ENCODE measurements at places on chromosomes 16 and 17.
A peak's percentile ranks its signal among the peaks of the same experiment; 100 is the strongest.

- no peak for DNase-seq
These were observed 6.7 kb upstream of the CCDC92B start for GRCh38 chr17:2755891-2756724.

DNA sequence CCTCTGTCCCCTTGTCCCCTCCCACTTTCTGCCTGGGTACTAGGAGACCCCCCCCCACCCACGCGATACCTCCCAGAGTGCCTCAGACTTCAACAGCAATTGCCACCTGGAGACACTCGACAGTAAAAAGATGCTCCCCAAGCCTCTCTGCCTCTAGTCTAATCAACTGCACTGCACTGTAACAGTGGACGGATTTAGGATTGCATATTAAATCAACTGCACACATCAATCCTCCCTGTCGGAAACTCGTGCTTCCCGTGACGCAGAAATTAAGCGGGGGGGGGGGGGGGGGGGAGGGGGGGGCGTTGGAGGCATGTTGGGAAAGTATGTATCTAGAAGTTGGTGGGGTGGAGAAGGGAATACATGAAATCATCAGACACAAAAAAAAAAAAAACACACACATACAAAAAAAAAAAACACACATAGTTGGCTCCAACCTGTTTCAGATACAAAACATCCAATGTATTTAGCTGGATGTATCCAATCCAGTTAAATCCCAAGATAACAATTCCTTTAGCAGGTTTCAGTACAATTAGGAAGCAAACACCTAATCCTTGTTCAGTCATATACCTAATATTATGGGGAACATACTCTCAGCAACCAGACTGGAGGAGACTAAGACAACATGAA lies 29.7 kb downstream of the FAM222B start:
- peak; percentile 5 for DNase-seq

DNA sequence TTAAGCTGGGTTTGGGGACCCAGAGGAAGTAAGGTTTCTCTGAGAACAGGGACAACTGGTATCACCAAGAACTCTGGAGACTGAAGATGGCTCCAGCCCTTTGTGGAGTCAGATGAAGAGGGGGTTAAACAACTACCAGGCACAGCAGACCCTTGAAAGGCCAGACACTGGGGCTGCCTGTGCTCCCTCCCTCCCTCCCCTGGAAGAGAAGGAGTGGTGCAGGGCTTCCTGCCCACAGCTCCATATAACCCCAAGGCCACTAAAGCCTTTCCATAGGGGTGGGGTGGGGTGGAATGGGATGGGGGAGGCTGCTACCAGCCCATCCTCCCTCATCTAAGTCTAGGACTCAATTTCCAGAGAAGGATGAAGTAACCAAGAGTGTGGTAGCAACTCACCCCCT lies 66.7 kb downstream of the CCDC182 start:
- no peak for DNase-seq

GRCh38 chr17:50352072-50352692 lies 6.3 kb downstream of the XYLT2 start:
- peak; percentile 31 for DNase-seq

GRCh38 chr17:1574697-1575471 lies 12.3 kb upstream of the PITPNA start:
- no peak for DNase-seq

GRCh38 chr17:1976000-1976682 lies 49.0 kb downstream of the RTN4RL1 start:
- no peak for DNase-seq

DNA sequence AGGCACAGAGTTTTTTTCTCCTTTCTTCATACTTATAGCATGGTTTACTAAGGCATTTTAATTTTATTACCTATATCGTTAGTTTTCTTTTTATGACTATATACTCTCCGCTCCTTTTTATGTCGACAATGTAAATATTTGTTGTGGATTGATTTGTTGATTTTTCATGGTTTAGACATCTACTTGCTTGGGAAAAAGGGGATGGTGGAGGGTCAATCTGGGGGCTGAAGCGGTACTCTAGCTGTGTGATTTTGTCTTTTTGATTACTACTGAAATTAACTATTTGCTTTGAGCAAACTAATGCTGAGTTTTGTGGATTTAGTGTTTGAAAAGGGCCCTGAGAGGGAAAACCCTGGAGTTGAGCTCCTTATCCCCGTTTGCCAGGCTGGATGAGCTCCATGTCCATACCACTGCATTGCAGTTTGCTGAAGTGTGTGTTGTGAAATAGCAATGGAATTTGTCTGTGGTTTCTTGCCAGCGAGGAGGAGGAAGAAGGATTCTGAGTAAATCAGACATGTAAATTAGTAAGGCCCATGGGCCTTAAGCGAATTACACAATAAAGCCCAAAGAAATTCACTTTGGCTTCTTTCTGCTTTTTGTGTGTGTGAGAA lies 72.0 kb downstream of the FTO start:
- peak; percentile 33 for DNase-seq

- DNase-seq = no peak
These were observed 14.0 kb upstream of the FAM83G start for GRCh38 chr17:19018600-19018950.

- DNase-seq = no peak
These were observed 53.9 kb upstream of the CHMP6 start for GRCh38 chr17:80937462-80938381.

DNA sequence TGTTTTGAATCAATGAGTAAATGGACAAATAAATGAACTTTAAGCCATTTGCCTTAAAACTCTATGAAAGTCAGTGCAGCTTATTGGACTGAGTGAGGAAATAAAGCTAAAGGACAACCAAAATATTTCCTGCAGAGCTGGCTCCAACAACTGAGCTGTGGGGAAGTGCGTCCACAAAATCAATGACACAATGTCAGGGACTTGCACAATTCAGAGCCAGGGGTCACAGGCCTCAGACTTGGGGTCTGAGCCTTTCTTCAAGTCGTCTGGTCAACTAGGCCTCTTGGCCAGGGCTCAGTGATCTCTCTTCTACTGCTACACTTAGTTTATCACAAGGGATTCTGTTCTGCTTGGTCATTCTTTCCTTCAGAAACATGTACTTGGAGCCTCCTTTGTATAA lies 26.2 kb upstream of the RHBDL3 start:
- no peak for DNase-seq

DNA sequence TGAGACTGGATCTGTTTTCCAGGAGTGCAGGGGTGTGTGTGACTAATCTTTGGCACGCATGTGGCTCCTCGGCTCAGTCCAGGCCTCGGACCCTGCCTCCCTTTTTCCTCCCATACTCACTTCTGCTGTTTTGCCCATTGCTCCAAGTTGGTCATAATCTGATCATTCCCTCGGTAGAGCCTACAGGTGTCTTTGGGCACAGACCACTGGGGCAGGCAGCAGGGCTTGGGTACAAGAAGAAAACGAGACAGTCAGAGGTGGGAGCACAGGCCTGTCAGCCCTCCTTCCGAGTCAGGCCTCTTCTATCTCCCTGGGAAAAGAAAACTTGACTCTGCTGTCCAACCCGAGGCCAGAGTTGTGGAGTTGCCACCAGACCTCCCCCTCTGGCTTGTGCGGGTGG lies 29.8 kb downstream of the DHX38 start:
- no peak for DNase-seq

GRCh38 chr16:7381671-7382070 lies 49.0 kb downstream of the RBFOX1 start:
- no peak for DNase-seq

GRCh38 chr17:73335591-73336407 lies 24.0 kb upstream of the CDC42EP4 start:
- no peak for DNase-seq

DNA sequence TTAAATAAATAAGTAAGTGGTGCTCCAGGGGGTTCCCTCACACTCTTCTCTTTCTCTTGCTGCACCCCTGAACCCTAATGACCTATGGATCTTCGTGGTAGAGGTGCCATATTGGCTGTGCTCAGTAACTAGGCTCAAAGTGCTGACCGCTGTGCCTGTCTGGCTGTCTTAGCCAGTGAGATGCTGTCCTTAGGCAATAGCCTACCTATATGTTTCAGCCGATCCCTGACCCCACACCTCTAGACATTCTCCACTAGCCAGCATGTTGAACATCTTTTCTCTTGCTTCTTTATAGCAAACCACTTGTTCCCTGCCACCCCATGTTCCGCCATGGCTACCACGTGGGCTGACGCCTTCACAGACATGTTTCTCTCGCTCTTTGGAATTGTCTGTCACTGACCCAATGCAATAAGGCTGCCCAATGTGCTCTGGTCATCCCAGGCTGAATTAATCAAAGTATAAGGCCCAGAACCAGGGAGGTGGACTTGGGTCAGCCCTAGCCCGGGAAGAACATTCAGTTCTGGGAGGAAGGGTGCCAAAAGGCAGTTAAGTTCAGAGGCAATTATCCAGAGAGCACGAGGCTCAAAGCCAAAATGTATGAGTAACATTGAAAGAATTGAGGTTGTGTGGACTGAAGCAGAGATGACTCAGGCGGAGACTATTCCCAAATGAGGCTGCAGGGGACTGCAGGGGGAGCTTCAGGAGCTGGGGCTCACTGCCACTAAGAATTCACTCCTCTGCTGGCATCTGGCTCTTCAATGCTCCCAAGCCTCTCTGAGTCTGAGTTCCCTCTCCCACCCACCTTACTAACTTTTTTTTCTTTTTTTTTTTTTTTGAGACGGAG lies 28.7 kb upstream of the TNRC6A start:
- peak; percentile 72 for DNase-seq

DNA sequence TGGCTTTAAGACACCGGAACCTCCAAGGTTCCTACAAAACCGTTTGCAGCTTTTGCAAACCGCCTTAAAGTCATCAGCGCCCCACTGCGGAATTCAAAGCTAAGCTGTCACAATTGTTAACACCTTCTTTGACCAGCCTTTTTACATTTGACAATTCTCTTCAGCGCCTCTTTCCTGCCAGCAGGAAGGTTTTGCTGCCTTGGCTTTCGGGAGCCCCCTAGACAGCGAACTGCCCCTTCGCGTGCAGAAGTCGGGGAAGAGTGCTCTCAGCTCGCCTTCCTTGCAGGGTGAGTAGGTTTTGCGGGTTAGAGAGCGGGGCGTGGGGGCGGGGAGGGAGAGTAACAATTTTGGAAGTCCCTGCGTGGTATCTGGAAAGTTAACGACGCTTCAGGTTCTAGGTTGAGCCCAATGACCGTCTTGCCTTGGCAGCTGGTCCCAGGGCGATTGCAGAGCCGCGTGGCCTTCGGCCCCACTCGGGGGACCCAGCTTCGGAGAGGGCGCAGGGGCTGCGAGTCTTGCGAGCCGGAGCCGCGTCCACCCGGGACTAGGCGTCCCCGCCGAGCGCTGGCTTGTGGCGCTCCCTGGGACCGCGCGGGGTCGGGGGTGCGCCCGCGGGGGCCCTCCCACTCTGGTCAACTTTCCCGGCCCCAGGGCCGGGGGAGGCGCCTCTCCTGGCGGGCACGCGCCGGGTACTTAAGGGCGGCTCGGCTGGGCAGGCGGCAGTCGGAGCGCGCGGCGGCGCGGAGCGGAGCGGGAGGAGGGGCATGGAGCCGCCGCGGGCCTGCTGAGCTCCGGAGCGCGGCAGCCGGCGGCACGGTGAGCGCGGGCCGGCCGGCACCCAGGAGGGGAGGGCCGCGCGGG lies at the start of gene HAS3:
Gene HAS3, plus strand, starts transcription at position 153 of the 861 bp plus-strand sequence. CDS start 3,743 bp downstream, outside the sequence.
- DNase-seq = peak; percentile 71

DNA sequence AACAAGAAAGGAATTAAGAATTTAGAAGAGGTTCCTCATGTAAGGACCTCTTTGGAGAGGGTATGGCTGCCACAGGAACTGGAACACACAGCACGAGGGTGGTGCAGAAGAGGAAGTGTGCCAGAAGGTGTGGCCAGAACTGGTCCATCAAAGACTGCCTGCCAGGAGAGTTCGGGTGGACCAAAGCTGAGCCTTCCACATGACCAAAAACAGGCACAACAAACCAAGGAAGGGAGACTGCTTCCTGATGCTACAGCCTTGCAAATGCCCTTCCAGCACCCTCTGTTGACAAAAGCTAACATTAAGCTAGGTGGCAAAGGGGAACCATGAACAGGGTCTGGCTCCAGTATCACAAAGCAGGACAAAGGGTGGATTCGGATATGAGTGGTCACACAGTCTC lies 125.8 kb upstream of the TMEM97 start:
- no peak for DNase-seq

DNA sequence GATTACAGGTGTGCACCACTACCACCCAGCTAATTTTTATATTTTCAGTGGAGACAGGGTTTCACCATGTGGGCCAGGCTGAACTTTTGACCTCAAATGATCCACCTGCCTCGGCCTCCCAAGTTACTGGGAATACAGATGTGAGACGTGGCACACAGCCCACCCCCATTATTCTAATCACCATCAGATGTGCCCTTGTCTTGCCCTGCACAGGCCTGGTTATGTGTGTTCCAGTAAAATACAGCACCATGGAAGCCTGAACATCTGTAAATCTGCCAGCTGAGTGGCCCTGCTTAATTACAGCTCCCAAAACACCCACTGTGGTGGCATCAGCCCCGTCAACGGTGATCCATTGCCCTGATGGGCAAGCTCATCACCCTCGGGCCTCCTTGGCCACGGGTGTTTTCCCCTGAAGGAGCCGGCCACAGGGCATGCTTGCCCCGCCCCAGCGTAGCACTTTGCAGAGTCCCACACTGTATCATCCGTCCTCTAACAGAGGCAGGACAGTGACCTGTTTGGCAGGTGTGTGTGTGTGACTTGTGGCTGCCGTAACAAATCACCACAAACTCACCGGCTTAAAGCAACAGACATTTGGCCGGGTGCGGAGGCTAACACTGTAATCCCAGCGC lies 74.5 kb downstream of the RBFOX3 start:
- DNase-seq = no peak

GRCh38 chr17:19285213-19285900 lies 48.2 kb downstream of the EPN2 start:
- no peak for DNase-seq

DNA sequence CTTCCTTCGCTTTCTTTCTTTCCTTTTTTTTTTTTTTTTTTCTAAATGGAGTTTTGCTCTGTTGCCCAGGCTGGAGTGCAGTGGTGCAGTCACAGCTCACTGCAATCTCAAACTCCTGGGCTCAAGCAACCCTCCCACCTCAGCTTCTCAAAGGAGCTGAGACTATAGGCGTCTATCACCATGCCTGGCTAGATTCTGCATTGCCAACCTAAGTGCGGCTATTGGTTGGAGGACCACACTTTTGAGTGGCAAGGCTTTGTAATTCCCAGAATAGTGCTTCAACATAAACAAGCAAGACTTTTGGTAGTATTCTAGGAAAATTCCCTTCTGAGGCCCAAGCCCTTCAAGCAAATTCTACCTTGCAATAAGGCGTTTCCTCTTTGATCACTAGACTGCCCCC lies 107.8 kb downstream of the YPEL2 start:
- no peak for DNase-seq

- DNase-seq = no peak
These were observed 26.4 kb downstream of the NMT1 start for GRCh38 chr17:45087504-45087975.

DNA sequence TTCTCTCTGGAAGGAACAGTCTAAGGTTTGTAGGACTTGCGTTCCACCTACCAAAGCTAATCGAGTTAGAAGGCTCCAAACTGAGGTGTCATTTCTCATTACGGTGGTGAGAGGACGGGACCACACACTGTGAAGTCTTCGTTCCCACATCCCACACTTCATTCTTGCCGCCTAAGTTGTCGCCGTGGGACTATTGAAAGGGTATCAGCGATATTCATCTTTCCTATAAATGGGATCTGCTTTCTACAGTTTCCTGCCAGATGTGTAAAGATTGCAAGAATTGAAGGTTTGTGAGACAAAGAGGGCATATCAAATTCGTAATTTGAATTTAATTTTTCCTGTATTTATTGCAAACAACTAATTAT lies 608 bp upstream of the TRIM37 start:
- no peak for DNase-seq

- peak; percentile 87 for DNase-seq
These were observed 115.7 kb upstream of the IRX3 start for GRCh38 chr16:54402270-54402669.

GRCh38 chr16:89152831-89153700 lies 18.5 kb upstream of the CDH15 start:
- DNase-seq = no peak

GRCh38 chr17:51841669-51842068 lies 316.8 kb downstream of the CA10 start:
- no peak for DNase-seq
